ENCODE measurements at places on chromosomes 2 and 18. TPM values are rescaled to one million over a fixed set of nuclear protein-coding genes. Genes with fewer than 3 reads are reported as not detected.

Gene MAP3K19
- total RNA-seq, result not detected

Gene GALNT3
- total RNA-seq, result 3.0 TPM

DNA sequence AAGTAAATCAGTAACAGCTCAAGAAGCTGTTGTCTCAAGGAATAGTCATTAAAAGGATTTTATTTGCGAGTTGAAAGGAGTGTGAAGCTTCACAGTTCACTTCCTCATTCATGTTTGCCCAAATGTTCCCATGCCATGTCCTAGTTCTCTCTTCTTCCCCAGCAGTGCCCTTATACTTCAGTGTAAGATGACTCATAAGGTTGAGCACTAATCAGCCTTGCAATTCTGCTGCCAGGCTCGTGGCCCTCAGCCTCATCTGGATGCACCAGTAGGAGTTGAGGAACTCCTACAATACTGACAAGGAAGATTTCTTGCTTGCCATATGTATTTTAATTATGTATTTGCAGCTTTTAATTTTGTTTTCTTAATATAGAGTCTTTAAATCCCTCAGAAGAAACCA, 1980.4 kb downstream of the SUCLG1 start:
- no peaks in the 10 kb centered on the region for H3K4me1 ChIP-seq
- H3K27ac ChIP-seq, result no peak overlapping the region
- H3K27me3 ChIP-seq, result no peaks in the 10 kb centered on the region
- no peak for DNase-seq
- no peaks in the 10 kb centered on the region for H3K36me3 ChIP-seq
- H3K4me3 ChIP-seq, result no peak overlapping the region

DNA sequence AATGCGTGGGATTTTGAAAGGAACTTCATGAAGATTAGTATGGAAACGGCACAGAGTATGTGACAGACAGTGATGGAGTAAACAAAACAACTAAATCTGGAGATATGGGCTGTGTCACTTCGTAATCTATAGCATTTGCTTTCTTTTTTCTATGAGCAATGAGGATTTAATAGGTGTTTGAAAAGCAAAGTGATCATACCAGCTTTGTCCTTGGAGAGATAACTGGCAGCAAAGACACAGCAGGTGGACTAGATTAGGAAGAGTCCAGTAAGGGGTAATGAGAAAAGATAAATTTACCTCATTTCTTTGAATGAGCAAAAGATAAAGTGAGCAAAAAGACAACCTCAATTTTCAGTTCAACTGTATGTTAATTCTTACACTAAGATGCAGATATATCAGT, 199.0 kb downstream of the LRP1B start:
- no peak for DNase-seq
- no peaks in the 10 kb centered on the region for H3K36me3 ChIP-seq
- H3K4me3 ChIP-seq, result no peak overlapping the region
- H3K4me1 ChIP-seq, result no peaks in the 10 kb centered on the region
- H3K27ac ChIP-seq, result no peak overlapping the region
- no peaks in the 10 kb centered on the region for H3K27me3 ChIP-seq

DNA sequence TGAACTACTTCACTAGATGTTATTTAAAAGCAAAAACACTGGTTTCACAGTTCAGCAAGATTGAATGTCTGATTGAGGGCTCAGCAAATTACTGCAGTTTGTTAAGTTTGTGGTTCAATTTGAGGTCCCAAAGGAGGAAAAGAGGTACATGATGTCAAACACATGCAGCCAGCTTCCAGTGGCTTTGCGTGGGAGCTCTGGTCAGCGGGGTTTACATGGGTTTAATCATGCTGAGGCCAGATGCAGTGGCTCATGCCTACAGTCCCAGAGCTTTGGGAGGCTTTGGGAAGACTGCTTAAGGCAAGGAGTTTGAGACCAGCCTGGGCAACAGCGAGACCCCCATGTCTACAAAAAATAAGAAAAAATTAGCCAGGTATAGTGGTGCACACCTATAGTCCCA, 111.5 kb downstream of the MAPK4 start:
- H3K27ac ChIP-seq, result no peak overlapping the region
- H3K4me3 ChIP-seq, result no peak overlapping the region
- no peaks in the 10 kb centered on the region for H3K27me3 ChIP-seq
- H3K36me3 ChIP-seq, result no peaks in the 10 kb centered on the region
- DNase-seq, result no peak

Gene LAMA3
- not detected for total RNA-seq

Gene CNNM3
- 7.0 TPM for total RNA-seq

All from Karpas-422 (cell line).